GM20000 (cell line): ENCODE measurements at places on chromosomes 3 and 15.

DNA sequence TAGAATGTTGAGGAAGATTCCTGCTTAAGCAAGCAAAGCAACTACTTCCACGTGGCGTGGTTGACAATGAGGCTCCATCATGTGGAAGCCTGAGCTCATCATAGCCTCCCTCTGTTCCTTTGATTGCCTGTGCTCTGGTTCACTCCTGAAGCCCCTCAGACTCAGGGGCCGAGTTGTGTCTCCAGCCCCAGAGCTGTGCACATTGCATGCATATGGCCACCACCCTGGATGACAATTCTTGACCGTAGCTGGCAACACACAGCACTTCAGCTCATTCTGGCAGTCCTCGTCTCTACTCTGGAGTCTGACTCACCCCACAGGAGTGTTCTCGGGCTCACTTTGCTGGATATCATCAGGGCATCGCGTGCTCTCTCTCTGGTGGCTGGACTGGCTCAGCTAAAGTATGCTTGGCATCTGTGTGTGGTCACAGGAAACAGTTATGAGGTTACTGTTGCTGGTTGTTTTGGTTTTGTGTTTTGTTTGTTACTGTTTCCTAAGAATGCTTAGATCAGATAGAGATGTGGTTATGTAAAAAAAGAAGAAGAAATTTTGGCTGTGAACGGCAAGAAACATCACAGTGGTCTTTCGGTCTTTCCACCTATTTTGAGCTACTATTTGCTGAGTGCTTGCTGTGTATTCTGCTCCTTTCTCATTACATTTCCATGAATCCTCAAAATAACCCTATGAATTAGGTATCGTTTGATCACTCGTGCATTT, 41.6 kb upstream of the MRPS22 start:
- no peak for DNase-seq

- no peak for DNase-seq
Observed at GRCh38 chr15:87031540-87032230, 952.0 kb downstream of the AGBL1 start.

- DNase-seq, result no peak
Observed at GRCh38 chr3:128620268-128620691, 30.3 kb downstream of the RPN1 start.

DNA sequence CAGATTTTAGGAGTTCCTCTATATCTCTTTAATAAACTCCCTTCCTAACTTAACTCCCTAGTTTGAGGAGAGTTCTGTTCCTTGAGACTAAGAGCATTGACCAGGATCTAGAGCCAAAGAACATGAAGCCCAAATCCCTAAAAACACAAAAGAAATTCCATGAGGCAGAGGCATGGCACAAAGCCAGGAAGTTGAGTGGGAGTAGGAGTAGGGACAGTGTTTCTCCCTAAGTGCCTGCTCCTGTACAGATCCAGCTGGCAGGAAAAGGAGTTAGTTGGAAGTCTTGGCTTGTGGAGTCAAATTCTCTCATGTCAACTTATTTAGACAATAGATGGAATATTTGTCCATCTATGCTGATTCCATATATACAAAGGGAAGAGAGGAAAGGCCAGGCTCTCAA, 11.4 kb downstream of the ACTC1 start:
- no peak for DNase-seq

- DNase-seq, result no peak
Observed at GRCh38 chr15:88989578-88989977, 76.4 kb upstream of the MFGE8 start.

DNA sequence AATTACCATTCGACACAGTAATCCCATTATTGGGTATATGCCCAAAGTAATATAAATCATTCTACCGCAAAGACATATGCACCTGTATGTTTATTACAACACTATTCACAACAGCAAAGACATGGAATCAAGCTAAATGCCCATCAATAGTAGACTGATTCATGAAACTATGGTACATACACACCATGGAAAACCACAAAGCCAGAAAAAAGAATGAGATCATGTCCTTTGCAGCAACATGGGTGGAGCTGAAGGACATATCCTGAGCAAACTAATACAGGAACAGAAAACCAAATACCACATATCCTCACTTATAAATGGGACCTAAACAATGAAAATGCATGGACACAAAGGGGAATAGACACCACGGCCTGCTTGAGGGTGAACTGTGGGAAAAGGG, 11.1 kb upstream of the MCF2L2 start:
- no peak for DNase-seq

DNA sequence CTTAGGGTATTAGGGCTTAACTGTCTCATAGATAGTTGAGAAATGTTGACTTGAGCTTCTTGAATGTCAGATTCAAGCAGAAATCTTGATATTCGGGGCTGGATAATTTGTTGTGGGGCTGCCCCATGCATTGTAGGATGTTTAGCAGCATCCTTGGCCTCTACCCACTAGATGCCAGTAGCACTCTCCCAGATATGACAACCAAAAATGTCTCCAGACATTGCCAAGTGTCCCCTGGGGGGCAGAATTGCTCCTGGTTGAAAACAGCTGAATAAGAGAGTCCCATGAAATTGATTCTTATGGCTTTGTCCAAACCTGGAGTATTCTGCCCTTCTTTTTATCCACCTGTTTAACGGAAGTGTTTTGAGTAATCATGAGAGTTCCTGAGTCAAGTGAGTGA, 15.9 kb upstream of the LCMT2 start:
- no peak for DNase-seq

DNA sequence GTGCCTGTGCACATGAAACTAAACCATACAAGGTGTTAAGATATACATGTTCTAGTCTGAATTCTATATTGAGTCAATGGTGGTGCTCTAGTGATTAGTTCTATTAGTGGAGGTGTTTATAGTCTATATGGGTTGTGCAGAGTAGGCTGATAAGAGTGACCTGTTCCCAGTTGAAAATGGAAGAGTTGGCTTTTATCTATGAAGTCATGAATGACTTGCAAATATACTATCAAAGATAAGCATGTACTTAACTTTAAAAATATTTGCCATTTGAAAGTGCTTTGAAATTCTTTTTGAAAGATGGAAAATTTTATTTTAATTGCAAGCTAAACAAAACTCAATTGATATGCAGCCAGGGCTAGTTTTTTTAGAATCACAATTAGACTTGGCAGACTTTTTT, 150.6 kb upstream of the SGO1 start:
- DNase-seq, result no peak
